ENCODE measurements at places on chromosomes 5 and 9.

DNA sequence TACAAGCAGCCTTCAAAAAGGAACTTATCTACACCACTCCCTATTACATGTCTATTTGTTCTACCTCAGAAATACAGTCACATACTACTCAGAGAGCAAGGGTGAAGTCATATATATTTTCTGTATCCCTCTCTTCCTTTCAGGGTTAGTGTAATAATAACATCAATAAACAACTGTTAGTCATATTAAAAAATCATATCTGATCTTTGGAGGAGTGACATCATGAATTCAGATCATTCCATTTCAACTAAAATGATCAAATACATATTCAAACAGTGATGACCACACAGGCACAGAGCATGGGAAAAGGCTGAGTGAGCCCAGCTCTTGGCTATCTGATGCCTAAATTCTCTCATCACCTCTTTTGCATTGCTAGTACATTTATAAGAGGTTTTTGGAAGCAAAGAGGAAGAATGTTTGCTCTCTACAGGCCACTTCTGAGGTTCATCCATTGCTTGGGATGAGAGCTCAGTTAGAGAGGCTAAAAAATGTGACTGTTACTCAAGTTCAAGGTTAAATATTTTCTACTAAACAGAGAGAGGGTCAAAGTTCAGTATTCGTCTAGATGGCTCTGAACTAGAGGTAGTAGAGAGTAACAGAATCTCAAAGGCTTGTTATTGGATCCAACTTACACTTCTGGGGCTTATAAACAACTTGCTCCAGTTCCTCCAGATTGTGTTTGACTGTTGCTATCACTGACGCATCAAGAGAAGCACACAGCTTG, 39.0 kb downstream of the RIGI start:
- DNase-seq = no peak

- DNase-seq = no peak
Measured at GRCh38 chr9:3498691-3499090, 27.1 kb downstream of the RFX3 start.

DNA sequence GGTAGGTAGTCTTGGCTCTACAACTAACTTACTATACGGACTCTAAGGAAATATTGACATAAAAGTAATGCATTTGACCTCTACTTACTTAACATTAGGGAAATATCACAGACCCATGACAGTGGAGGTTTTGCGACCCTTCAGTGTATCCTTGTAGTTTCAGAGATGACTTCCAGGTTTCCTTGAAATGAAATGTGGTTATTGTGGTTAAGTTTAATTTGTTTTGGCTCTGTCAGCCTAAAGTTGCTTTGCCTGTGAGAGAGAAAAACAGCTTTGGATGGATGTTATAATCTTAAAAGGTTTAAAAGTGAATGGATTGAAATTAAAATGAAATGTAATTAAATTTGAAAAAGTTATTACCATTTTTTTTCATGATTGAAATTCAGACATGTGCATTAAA, 42.9 kb downstream of the LRRTM2 start:
- DNase-seq = no peak

DNA sequence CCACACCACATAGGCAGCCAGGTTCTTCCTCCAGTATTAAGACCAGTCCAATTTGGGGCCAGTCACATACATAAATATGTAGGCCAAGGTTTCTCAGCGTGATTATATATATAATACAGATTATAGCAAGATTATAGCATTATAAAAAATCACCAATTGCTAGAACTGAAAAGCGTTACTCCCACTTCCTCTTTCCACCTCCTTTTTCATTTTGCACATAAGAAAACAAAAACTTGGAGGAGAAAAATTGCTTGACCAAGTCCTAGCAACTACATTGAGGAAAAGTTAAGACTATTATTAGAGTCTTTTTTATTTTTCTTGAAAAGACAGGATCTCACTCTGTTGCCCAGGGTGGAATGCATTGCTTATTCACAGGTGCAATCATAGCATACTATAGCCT, 262.7 kb upstream of the KCNN2 start:
- no peak for DNase-seq

DNA sequence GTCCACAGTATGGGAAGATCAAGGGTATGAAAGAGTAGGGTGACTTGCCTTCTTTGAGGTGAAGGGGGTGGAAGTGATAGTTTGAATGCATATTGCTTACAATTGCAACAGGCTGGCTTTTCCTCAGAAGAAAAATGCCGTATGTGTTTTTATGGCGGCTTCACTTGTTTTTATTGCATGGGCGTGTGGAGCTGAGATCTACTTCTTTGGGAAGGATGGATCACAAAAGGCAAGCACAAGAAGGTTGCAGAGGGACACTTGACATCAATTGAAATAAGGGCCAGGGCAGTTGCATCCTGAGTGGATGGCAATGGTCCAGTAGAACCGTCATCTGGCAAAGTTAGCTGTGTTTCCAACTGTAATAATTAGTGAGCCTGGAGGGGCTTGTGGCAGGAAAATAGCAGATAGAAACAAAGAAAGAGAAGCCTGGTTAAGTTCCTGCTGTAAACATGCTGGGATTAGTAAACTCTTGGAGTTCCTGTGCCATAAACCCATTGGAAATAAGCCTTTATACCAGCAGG, 138.4 kb downstream of the NTRK2 start:
- DNase-seq = no peak

GRCh38 chr5:159971514-159971913, 37.4 kb upstream of the TTC1 start:
- DNase-seq = no peak

- DNase-seq = no peak
Measured at GRCh38 chr5:45622365-45622764, 73.8 kb downstream of the HCN1 start.

GRCh38 chr5:173278641-173279040, 43.6 kb upstream of the NKX2-5 start:
- no peak for DNase-seq

GRCh38 chr5:31783731-31784130, 144.8 kb downstream of the PDZD2 start:
- no peak for DNase-seq

- no peak for DNase-seq
Measured at GRCh38 chr9:129898185-129898584, 62.9 kb downstream of the USP20 start.

DNA sequence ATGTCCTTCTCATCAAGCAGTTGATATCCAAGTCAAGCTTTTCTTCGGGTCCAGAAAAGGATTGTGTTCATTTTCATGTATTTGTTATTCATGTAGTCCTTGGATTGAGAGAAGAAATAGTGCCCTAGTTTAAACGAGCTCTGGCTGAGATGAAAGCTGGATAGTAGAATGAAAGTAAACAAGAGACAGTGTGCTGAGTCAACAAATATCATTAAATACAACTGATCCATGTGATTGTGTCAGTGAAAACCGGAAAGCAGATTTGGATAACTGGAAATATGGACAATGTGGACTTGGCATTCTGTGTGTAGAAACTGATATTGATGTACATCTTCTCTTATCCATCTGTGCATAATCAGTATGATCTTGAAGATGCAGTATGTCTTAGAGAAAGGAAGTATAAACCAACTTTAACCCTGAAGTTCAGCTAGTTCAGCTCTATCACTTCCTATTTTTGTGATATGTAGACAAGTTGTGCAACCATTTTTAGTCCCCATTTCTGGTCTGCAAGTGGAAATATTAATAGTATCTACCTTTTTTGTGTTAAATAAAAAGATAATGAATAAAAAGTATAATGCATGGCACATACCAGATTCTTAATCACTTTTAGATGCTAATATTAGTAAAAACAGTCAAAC, 4.4 kb downstream of the MUSK start:
- DNase-seq = no peak

DNA sequence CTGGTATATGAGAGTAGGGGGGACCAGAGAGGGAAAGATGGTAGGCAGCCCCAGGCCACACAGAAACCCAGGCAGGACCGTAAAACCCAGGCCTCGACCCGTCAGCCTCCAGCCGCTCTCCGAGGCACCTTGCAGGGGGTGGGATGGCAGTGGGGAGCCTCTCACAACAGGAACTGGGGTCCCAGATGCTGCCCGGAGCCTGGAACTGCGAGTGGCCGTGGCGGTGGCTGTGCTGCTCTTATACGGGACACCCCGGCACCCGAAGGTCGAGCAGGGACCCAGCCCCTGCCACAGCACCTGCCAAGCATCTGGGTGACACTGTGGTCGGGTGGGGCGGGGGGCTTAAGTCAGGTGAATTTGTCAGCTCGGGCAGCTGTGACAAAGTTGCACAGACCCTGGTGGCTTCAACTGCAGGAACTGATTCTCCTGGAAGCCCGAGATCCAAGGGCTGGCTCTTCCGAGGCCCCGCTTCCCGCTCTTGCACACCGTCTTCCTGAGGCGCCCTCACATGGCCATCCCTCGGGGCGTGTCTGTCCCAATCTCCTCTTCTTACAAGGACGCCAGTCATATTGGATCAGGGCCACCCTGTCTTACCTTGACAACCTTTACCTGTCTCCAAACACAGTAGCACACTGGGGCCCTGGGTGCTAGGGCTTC, 47.6 kb upstream of the EGFL7 start:
- no peak for DNase-seq

- no peak for DNase-seq
Measured at GRCh38 chr9:94560237-94560636, 5.4 kb downstream of the PCAT7 start.

DNA sequence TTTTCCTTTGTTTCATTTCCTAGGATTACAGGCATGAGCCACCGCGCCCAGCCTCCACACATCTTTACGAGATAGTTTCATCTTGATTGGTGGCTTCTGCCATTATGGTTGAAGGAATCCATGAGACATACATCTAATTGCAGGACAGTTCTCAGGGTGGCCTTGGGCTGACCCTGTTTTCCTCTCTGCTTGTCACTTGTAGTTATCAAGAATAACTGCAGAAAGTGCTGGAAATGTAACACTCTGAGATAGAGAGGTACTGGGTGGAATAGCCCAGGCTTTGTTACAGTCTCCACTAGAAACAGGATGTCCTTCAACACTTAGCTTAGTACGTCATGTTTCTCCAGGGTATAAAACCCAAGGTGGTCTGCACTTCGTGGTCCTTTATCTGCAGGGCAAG, 10.7 kb downstream of the UGT3A2 start:
- DNase-seq = no peak

GRCh38 chr5:143495110-143495509, 91.6 kb upstream of the NR3C1 start:
- DNase-seq = no peak

GRCh38 chr5:26727916-26728315, 310.5 kb downstream of the CDH9 start:
- DNase-seq = no peak

DNA sequence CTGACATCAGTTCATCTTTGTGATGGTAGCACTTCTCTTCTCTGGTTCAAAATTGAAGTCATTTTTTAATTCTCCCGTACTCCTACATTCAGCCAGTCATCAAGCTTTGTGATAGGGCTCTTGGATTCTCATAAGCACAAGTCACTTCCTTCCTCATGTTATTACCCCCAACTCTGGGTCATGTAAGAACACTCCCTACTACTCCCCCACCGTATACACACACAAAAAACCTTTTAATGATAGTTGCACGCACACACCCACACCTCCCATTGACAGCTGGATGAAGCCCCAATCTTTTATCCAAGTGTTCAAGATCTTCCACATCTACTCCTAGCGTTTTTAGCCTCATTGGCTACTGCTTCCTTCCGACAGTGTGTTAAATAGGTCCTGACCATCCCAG, 16.8 kb downstream of the KDM3B start:
- no peak for DNase-seq

GRCh38 chr5:607541-608428, 4.4 kb upstream of the CEP72 start:
- DNase-seq = no peak

DNA sequence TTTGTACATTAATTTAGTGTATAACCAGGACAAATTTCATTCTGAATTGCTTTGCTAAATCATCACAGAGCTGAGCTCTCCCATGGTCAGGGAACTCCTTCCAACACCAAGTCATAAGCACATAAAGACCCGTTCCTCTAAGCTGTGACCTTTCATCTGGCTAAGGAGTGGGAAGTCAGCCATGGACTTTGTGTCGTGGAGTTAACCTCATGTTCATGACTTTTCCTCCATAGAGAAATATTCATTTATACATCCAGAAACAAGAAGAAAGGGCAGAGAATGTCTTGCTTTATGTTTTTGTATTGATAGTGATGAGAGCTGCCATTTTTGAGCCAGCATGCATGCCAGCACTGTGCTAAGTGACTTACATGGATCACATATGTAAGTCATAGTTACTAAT, 97.5 kb downstream of the INIP start:
- no peak for DNase-seq

- DNase-seq = no peak
Measured at GRCh38 chr5:58930520-58930919, 347.6 kb downstream of the RAB3C start.

DNA sequence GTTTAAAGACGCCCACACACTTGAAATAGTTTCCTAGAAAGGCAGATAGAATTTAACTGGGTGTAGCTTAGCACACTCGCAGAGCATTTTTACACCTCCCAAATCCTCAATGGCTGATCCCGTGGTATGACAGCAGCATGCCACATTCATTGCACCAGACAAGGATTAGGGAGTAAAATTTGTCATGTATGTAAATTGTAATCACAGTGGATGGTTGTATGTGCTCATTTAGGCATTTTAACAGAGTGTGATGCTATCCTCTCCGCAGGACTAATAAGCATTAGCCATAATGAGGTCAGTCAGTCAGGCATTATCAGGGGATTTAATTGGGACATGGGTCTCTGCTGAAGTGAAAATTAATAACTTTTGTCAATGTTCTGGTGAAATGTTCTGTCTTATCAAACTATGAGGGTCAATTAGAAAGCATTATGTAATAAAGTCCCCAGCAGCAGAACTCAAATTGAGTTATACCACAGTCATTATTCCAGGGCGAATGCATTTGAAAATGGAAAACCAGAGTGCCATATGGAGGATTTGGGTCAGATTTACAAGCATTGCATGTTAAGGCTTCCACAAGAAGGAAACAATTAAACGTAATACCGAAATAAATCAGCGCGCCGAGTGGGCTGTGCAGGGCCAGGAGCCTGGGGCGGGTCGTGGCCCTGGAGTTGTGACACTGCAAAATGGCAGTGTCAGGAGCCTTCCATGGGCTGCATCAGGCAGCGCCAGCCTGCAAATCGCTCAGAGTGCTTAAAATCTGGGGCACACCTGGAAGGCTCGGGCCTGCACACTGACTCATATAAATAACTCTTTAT, 602.2 kb downstream of the BNC2 start:
- no peak for DNase-seq

GRCh38 chr9:99350461-99350860, 128.4 kb downstream of the SEC61B start:
- DNase-seq = no peak

DNA sequence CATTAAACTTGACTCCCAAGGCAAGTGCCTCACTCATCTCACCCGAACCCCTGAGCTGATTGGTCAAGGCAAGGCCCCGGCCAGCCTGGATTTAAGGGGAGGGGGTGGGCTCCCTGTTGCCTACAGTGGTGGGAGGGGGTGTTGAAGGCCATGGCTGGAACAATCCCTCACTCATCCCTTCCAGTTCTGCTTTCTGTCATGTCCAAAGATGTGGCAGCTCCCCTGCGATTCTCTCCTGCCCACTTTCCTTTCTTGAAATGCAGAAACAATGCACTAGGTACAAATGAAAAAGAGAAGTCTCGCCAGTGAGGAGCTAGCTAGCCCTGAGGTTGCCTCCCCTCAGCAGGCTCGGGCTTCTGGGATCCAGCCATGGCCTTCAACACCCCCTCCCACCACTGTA, 240.9 kb downstream of the SYK start:
- no peak for DNase-seq

- no peak for DNase-seq
Measured at GRCh38 chr9:71685394-71685793, 82.9 kb downstream of the CEMIP2 start.

- no peak for DNase-seq
Measured at GRCh38 chr9:109387206-109387605, 66.3 kb upstream of the EPB41L4B start.

- DNase-seq = no peak
Measured at GRCh38 chr9:115882911-115883310, 270.7 kb upstream of the PAPPA start.

All from stimulated activated CD8-positive, alpha-beta memory T cell treated with anti-CD3 and anti-CD28 coated beads, Interleukin-12 subunit alpha, Interleukin-12 subunit beta, amount 100 ng/mL, for 4 hours (primary cell).